ENCODE measurements at places on chromosomes 5 and 9. TPM values are rescaled to one million over a fixed set of nuclear protein-coding genes. Genes with fewer than 3 reads are reported as not detected.

DNA sequence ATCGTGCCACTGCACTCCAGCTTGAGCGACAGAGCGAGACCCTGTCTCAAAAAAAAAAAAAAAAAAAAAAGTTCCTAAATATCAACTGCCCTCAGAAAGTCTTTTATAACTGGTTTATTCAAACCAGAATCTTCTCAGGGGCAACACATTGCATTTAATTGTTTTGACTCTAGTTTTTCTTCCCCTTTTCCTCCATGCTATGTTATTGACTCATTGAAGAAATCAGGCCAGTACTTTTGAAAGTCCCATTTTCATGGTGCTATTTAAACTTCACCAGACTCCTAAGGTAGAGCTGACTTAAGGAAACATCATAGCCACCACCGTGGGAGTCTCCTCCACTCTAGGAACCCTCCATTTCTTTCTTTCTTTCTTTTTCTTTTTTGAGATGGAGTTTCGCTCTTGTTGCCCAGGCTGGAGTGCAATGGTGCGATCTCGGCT, 83.1 kb upstream of the IL6ST start:
- DNase-seq, result no peak
- H3K27me3 ChIP-seq, result peaks cover 5% of the 10 kb centered on the region
- H3K36me3 ChIP-seq, result no peaks in the 10 kb centered on the region
- H3K4me3 ChIP-seq, result no peak overlapping the region
- no peaks in the 10 kb centered on the region for H3K4me1 ChIP-seq

DNA sequence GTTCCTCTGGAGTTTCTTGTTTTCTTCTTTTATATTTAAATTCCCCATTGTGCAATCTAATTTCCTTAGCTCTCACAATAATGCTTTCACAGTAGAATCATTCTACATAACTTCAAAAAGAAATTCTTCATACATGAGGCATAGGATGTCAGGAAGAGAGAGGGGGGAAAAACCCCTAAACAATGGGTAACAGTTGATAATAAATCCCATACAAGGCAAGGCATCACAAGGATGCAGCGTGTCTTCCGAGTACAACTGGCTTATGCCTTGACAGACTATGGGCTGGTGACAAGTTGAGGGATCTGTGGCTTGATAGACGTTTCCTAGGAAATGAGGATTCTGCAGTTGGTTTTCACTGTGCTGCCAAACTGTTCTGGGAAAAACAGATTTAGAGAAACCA, 247.4 kb downstream of the ARL15 start:
- H3K36me3 ChIP-seq, result no peaks in the 10 kb centered on the region
- no peaks in the 10 kb centered on the region for H3K27me3 ChIP-seq
- H3K4me3 ChIP-seq, result no peak overlapping the region
- DNase-seq, result no peak

GRCh38 chr9:112446080-112446479, 40.5 kb upstream of the KIAA1958 start:
- H3K4me3 ChIP-seq, result no peak overlapping the region
- H3K27me3 ChIP-seq, result no peaks in the 10 kb centered on the region
- no peaks in the 10 kb centered on the region for H3K36me3 ChIP-seq
- DNase-seq, result no peak

- no peak overlapping the region for H3K4me3 ChIP-seq
- no peaks in the 10 kb centered on the region for H3K27me3 ChIP-seq
Observed at GRCh38 chr5:98656125-98656795, 117.2 kb upstream of the RGMB start.

DNA sequence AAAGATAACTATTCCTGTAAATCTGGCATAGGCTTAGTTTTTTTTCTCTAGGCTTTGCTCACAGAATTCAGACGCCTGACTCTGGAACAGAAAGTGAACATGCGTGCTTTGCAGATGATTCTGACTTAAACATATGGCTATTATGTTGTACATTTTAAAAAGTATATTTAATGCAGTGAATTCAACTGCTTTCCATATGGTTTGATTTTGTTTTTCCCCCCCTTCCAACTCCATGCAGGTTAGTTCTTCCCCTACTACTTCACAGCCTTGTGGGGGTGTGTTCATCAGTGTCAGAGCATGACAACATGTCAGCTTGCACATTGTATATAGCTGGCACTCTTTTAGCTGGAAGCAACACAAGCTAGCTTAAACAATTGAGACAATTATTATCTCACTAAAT, 226.8 kb downstream of the TMEM167A start:
- no peaks in the 10 kb centered on the region for H3K36me3 ChIP-seq
- H3K4me3 ChIP-seq, result no peak overlapping the region
- H3K4me1 ChIP-seq, result no peaks in the 10 kb centered on the region
- DNase-seq, result no peak
- H3K27me3 ChIP-seq, result no peaks in the 10 kb centered on the region

GRCh38 chr5:133132717-133133116, 80.9 kb downstream of the HSPA4 start:
- H3K27ac ChIP-seq, result no peak overlapping the region
- no peak for DNase-seq

GRCh38 chr5:93079046-93079445, 502.0 kb downstream of the NR2F1-AS1 start:
- no peak overlapping the region for H3K4me3 ChIP-seq
- no peak overlapping the region for H3K27ac ChIP-seq
- H3K4me1 ChIP-seq, result peaks cover 11% of the 10 kb centered on the region
- H3K27me3 ChIP-seq, result no peaks in the 10 kb centered on the region

DNA sequence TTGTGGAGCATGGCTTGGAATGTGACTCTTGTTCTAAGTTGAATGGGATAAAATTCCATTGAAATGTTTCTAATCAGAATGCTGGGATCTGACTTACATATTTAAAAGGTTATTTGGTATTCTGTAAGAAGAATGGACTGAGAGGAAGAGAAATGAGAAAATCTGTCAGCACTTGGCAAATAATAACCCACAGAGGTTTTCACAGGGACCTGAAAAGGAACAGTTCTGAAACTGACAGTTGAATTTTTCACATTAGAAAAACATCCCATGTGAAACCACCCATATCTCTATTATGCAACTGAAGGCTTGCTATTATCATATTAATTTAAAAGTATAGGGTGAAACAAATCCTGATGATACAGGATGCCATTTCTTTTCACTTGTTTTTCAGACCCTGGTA, 302.7 kb downstream of the EPB41L4A start:
- no peak overlapping the region for H3K4me3 ChIP-seq
- no peak for DNase-seq
- H3K27ac ChIP-seq, result no peak overlapping the region
- no peaks in the 10 kb centered on the region for H3K36me3 ChIP-seq

DNA sequence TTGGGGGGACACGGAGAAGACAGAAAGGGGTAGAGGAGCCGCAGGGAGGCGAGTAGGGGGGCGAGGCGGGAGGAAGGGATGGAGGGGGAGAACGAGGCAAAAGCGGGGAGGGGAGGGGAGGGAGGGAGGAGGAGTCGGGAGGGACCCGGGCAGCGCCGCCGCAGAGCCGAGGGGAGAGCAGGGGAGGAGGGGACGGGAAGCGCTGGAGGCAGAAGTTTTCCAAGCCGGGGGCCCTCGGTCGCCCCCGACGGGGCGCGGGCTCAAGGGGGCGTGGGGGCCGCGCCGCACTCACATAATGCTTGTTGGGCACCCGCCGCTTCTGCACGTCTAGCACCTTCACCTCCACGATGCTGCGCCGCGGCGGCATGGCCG, 353 bp downstream of the SH3PXD2B start:
- H3K27me3 ChIP-seq, result no peaks in the 10 kb centered on the region
- H3K4me3 ChIP-seq, result peak overlapping the region; percentile 84
- DNase-seq, result no peak

DNA sequence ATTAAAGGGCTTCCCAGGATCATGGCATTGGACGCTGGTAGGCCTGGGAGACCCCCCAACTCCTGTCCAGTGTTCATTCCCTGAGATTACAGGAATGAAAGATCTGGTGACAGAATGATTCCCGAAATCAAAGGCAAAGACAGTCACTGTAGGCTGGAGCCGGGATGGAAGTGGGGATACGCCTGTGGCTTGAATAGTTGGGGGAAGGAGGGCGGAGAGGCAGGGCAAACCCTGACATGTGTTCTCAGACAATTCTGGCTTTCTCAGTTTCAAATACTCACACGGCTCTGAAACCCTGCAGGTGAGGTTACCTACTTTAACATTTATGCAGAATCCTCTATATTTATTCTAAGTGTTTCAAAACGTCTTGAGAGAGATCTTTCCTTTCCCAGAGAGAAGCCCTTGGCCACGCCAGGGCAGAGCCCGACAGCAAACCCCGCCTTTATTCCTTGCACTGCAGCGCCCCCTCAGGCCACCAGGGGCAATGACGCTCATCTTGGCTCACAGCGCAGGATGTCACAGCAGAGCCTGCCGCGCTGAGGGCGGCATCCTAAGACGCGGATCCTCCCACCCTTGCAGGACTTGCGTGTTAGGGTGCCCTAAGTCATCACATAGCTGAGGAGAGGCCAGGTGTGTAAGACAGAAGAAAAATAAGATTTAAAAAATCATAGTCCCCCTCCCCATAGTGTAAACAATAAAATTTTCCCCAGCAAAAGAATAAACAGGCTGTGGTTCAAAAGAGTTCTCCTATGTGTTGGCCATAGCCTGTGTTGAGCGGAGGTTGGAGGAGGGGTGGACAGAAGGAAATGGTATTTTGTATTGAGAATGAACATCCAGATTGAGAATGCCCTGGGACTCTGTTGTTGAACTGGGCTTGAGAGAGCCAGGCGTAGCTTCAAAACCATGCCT, 284.5 kb downstream of the NTRK2 start:
- H3K27me3 ChIP-seq, result no peaks in the 10 kb centered on the region
- H3K27ac ChIP-seq, result peak overlapping the region; percentile 15
- peak; percentile 33 for DNase-seq
- no peak overlapping the region for H3K4me3 ChIP-seq
- no peaks in the 10 kb centered on the region for H3K36me3 ChIP-seq
- H3K4me1 ChIP-seq, result peaks cover 9% of the 10 kb centered on the region

DNA sequence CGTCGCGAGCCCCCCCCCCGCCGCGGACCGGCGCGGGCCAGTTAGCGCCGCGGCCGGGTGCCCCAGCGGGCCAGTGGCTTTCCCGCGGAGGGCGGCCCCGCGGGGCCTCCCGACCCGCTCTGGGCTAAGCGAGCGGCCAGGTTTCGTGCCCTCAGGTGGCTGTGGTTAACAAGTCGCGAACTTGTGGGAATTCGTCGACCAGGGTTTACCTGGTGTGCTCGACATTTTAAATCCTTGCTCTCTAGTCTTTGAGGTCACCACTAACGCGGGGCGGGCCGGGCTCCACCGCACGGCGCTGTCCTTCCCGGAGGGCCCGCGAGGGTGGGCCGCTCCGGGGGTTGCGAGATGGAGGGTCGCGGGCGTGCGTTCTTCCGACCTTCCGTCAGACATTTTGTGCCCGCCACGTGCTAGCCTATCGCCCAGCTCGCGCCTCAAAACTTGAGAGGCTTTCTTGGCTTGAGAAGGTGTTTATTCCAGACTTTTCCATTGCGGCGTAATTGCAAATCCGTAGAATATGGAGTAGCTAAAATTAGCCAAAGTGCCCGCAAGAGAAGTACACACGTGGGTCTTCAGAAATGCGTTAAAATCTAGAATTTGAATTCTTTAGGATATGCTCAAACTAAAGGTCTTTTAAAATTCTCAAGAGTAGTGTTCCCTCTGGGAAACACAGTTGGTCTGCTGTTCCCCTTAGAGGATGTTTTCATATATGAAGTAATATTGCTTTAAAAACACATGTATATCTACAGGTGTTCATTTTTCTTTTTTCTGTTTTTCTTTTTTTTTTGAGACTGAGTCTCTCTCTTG, 2.1 kb downstream of the ANP32B start:
- DNase-seq, result no peak
- H3K27me3 ChIP-seq, result no peaks in the 10 kb centered on the region
- peaks cover 52% of the 10 kb centered on the region for H3K4me1 ChIP-seq

DNA sequence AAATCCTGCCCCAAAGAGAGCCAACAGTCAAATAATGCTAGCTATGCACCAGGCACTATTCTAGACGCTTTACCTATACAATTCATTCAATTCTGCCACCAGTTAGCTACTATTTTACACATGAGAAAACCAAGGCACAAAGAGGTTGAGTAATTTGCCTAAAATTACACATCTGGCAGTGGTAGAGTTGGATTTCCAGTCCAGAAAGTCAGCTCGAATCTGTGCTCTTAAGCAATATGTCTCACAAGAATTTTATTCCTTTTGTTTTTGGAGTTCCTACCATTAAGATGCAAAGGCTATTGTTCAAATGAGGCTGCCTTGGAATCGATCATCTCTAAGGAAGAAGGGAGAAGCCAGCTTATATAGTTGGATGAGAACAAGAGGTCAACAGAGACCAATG, 256.9 kb upstream of the RASA1 start:
- no peaks in the 10 kb centered on the region for H3K27me3 ChIP-seq
- H3K4me1 ChIP-seq, result no peaks in the 10 kb centered on the region
- H3K27ac ChIP-seq, result no peak overlapping the region
- no peaks in the 10 kb centered on the region for H3K36me3 ChIP-seq

DNA sequence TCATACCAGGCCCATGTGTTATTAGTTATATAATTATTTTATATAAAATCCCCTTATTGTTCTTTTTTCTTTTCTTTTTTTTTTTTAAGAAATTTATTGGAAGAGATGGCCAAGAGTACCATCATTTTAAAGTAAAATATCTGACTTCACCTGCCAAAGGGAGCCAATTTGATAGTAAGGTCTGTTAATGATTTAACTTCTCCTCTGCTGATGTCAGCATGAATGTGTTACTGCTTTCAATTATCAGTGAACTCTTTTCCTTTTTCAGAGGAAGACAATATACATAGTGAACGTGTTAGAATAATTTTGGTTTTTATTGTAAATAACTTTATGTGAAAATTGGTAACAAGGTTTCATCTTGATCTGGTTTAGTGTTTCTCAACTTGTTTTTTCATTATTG, 409.6 kb downstream of the SH3GL2 start:
- H3K27me3 ChIP-seq, result no peaks in the 10 kb centered on the region
- no peaks in the 10 kb centered on the region for H3K4me1 ChIP-seq
- no peak for DNase-seq
- no peak overlapping the region for H3K4me3 ChIP-seq
- no peak overlapping the region for H3K27ac ChIP-seq
- H3K36me3 ChIP-seq, result no peaks in the 10 kb centered on the region

DNA sequence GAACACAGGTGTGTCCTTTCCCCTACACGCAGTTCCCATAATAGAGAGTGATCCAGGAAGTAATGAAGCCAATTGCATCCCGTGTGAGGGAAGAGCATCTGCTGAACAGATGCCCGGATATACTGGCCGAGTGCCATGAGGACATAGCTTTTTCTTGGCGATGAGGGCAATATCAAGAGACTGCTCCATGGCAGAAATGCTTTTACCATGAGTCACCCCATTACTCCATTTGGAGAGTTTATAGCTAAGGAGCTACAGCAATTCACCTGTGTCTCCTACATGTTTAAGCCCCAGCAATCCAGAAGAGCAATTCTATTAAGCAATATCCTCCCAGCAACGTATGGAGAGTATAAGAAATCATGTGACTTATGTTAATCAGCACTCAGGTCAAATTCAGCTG, 222.0 kb upstream of the KLF4 start:
- H3K4me1 ChIP-seq, result peaks cover 43% of the 10 kb centered on the region
- DNase-seq, result peak; percentile 99
- no peaks in the 10 kb centered on the region for H3K27me3 ChIP-seq
- H3K4me3 ChIP-seq, result no peak overlapping the region

Gene RASGRF2
- 0.05 TPM for polyA plus RNA-seq

Gene F2RL1
- polyA plus RNA-seq, result 131 TPM

Gene PPP2CA
- 161 TPM for polyA plus RNA-seq

Gene NKD2
- not detected for polyA plus RNA-seq

Gene STC2
- polyA plus RNA-seq, result 4.1 TPM

Gene GLIPR2
- 3.7 TPM for polyA plus RNA-seq

Data from keratinocyte (primary cell).